ENCODE measurements at places on chromosomes 12 and 14.

DNA sequence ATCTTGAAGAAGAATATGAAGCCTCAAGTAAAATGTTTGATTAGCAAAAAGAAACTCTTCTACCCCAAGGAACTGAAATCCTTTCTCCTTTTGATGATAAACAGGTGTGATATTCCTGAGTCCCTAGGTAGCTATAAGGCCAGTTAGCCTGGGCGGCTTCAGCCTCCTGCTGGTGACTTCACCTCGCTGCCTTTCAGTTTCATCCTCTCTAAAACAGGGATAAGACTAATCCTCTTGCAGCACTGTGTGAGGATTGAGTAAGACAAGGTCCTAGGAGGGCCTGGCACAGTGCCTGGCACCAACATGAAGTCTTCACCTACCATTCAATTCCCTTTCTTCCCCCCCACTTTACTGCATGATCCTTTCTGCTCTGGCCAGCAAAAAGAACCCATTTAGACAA, 42.1 kb downstream of the CIT start:
- DNase-seq, result no peak

- no peak for DNase-seq
These were observed 188.6 kb upstream of the SOX5 start for GRCh38 chr12:24138041-24138440.

- DNase-seq, result peak; percentile 62
These were observed at the start of gene LAG3 for GRCh38 chr12:6772331-6772695. LAG3 (plus strand) TSS chr12:6772520; CDS start chr12:6772853, 333 bp downstream.

DNA sequence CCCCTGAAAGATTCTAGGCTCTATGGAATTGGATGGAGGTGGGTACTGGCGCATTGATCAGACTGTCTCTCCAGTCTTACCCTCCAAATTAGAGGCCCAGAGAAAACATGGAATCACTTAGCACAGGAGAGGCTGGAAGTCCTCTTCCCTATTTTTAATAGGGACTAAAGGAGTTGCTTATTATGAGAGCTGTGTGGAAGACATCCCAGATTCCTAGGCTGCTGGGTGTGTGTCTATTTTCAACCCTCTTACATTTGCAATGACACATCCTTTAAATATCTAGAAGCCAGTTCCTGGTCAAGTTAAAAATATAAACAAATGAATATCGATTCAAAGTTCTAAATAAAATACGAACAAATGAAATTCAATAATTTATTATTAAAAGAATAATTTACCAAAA, 58.3 kb upstream of the ARID2 start:
- DNase-seq, result no peak

GRCh38 chr14:70858641-70859040, 48.6 kb upstream of the PCNX1 start:
- DNase-seq, result no peak

DNA sequence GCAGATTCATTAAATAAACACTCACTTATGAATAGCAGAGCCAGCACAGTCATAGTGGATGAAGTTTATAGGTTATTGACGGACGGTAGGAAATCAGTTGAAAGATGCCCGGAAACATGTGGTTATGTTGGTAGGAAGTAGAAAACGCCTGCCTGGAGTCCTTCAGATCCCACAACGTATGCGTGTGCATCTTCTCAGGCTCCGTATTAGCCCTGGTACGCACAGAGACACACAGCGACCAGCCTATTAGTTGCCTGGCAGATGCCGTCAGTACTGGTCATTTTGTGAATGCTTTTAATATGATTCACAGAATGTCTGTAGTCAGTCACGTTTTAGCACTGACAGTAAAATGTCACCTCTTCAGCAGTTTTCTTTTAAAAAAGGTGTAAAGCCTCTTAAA, 196.4 kb downstream of the RGS6 start:
- DNase-seq, result no peak

GRCh38 chr12:22728987-22729386, 104.0 kb downstream of the ETNK1 start:
- DNase-seq, result no peak

GRCh38 chr14:57823015-57823660, 42.8 kb downstream of the SLC35F4 start:
- DNase-seq, result no peak

GRCh38 chr12:21336656-21337055, 1.9 kb upstream of the SLCO1A2 start:
- no peak for DNase-seq

DNA sequence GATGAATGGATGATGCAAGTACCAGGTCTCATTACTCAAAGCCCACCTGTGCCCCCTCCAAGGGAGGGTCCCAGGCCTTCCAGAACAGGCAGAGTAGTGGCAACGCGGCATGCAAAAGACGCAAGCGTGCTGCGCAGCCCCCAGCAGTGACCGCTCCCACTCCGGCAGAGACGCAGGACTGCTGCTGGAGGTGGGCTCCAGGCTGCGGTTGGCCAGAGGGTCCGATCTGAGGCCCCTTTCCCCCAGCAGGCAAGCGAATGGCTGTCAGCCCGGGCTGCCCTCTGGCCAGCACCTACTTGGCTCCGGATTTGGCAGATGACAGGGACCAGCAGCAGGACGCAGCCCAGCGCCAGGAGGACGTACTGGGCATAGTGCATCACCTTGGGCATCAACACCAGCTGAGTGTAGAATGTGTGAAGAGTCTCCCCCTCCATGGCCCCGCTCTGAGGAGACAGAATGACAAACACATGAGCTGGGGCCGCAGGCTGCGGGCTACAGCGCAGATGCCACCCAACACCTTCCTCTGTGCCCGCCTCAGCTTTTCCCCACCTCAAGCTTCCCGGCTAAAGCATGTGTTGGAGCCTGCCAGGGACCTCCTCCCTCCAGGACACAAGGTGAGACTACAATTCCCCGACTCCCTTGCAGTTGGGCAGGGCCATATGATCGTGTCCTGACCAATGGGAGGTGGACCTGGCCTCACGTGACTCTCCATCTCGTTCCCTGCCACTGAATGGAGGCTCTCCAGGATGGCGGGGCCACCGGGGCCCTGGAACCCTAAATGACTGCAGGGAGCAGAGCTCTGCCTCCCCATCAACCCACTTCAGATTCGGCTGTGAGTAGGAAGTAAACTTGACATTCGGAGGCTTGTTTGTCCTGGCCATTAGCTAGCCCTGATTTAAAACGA, 77.4 kb downstream of the SCARB1 start:
- no peak for DNase-seq

- DNase-seq, result no peak
These were observed 170.4 kb downstream of the CALM1 start for GRCh38 chr14:90567191-90567590.

GRCh38 chr12:124938587-124938986, 24.1 kb upstream of the UBC start:
- no peak for DNase-seq

Measured in stimulated activated CD4-positive, alpha-beta T cell treated with anti-CD3 and anti-CD28 coated beads, Interleukin-2, amount 100 ng/mL, for 24 hours (primary cell).